Activated CD4-positive, alpha-beta T cell treated with anti-CD3 and anti-CD28 coated beads, Interleukin-2, amount 50 U/mL, for 16 hours (primary cell): ENCODE measurements at places on chromosomes 13 and 19.
A peak's percentile ranks its signal among the peaks of the same experiment; 100 is the strongest.

DNA sequence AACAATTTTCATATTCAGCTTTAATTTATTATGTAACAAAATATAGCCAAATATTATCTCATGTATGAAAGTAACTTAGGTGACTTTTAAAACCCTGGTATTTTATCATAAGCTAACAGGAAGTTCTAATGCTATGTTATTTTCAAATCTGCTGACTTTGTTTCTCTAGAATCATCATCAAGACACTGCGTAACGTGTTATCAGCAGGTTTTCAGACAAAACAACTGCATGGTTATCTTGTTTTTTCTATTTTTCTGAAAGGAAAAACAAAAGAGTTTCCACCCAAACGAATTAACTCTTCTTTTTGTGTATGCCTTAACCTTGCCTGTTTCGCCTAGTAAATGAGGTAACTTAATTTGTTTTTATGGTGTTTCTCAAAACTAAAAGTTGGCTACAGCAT, 156.3 kb downstream of the TBC1D4 start:
- DNase-seq = no peak

DNA sequence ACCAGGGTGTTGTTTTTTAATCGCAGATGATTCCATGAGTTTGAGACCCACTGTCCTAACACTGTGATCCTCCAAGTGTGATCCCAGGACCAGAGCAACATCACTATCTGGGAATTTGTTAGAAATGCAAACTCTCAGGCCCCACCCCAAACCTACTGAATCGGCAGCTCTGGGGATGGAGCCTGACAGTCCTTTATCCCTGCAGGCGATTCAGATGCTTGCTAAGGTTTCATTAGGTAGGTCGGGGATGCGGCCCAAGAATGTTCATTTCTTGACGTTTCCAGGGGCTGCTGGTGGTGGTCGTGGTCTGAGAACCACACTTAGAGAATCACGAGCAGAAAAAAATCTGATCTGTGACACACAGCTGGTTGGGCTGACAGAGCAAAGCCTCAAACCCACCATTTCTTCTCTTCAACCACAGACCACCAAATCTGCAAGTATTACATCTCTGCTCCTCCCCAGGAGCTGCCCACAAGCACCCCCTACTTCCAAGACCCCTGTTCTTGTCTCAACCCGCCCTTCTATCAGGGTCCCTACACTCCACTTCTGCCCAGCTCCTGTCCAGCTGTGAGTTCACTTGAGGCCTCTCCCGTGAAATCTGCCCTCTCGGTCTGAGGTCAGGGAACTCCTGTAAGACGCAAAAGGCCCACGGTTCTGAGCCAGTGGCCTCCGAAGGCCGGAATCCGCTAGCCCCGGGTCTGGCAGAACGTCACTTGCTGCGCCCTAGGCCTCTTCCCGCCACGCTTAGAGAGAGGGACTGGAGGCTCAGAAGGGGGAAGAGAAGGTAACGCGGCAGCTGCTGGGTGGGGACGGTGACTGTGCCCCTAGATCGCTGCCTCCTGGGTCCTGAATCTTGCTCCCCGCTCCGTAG, 1.1 kb upstream of the FARP1 start:
- DNase-seq = no peak

GRCh38 chr19:56091066-56091490, 30.0 kb downstream of the ZNF787 start:
- DNase-seq = no peak

- DNase-seq = no peak
These were observed 124.6 kb downstream of the COL4A2 start for GRCh38 chr13:110431425-110432294.

DNA sequence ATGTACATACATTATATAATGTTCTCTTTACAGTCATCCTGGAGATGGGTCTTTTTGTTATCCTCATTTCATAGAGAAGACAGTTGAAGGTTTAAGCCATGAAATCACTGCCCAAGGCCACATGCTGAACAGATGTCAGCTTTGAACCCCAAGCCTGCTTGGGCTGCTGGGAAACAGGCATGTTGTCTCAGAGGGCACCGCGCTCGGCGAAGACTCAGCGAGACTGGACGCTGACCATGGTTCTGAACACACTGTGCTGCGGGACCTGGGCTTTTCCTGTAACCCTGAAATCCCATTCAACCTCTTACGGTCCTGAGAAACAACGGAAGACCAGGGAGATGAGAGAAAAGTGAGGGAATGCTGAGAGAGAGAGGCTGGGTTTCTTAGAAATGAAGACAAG, 27.3 kb downstream of the LRFN3 start:
- DNase-seq = peak; percentile 28

GRCh38 chr13:109249780-109250528, 536.4 kb downstream of the IRS2 start:
- no peak for DNase-seq

GRCh38 chr13:46385946-46386345, 1.1 kb downstream of the RUBCNL start:
- DNase-seq = no peak

DNA sequence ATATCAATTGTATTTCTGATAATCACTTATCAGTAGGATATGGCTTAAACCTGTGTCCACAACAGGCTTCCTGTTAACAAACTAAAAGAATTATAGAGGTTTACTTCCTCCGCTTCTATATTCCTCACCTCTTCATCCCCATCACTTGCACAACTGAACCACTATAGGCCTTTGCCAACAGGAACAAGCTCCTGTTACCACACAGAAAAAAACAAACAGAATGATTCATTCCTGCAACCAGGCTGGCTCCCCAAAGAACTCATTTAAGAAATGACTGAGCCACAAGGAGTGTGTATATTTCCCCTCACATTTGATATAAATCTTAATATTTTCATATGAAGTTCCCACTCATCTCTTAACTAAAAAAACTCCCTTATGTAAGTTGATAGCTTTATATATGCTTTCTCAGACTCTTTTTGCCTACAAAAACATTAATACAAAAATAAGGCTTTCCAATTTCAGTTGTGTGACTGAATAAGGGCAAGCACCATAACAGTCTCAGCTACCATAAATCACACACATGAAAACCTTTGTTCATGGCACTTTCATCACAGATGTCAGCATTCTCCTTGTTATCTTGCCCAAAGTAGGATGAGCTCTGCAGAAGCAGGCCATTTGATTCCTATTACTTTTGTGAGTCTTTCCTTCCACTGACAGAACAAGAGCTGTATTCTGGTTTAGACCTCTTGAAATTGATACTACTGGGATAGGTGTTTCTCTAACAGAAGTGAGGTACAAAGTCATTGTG, 366.8 kb downstream of the SLITRK1 start:
- DNase-seq = no peak
